ENCODE measurements at places on chromosomes 5 and 9. TPM values are rescaled to one million over a fixed set of nuclear protein-coding genes. Genes with fewer than 3 reads are reported as not detected.
A peak's percentile ranks its signal among the peaks of the same experiment; 100 is the strongest.

- DNase-seq: no peak
These were observed 13.5 kb upstream of the GRM6 start for GRCh38 chr5:179008667-179009066.

GRCh38 chr5:84091127-84091799 lies 293.4 kb downstream of the EDIL3 start:
- DNase-seq: no peak

GRCh38 chr5:131460133-131460532 lies 174.9 kb downstream of the RAPGEF6 start:
- no peak for DNase-seq

- DNase-seq: no peak
These were observed 69.6 kb downstream of the IL31RA start for GRCh38 chr5:55920784-55921183.

- no peak for DNase-seq
These were observed 22.8 kb downstream of the ITK start for GRCh38 chr5:157203417-157203816.

DNA sequence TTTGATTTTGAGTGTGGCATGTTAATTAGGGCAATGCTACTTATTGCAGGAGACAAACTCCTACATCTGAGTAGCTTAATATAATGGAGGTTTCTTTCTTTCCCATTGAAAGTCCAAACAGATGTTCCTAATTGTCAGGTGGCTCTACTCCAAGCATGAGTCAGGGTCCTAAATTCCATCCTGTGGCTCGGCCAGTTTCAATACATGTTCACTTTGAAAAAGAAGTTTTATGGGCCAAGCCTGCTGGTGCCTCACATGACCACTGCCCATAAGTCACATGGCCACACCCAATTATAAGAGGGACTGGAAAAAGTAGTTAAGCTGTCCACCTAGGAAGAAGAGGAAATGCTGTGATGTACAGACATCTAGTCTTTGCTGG lies 170.4 kb downstream of the ARRDC3 start:
- peak; percentile 30 for DNase-seq

DNA sequence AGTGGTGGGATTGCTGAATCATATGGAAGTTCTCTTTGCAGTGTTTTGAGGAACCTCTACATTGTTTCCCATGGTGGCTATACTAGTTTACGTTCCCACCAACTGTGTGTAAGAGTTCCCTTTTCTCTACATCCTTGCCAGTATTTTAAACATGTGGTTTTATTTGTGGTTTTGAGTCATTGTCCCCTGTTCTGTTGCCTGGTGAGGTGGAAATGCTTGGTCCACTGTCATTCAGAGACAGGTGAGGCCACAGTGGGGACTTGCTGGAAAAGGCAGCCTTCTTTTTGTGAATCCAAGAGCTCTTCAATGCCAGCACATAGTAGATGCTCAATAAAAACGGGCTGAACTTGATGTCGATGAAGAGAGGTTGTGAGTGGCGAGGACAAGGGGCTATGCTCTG lies 44.2 kb downstream of the SH3PXD2B start:
- peak; percentile 50 for DNase-seq

DNA sequence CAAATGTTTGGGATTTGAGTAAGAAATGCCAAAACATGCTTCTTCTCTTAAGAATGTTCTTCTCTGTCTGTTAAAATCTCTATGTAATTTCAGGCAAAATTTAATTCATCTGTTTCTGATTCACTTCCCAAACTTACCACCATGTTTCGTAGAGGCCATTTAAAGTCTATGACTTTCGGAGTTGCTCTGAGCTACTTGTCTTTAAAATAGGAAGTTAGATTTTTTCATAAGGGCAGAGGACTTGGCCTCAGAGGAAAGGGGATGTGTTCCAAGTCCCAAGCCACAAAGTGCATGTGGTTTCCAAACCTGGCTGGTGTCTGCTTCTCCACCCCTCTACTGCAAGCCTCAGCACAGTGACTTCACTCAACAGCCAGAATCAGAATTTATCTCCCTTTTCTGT lies 111.3 kb upstream of the ADRA1B start:
- DNase-seq: no peak

DNA sequence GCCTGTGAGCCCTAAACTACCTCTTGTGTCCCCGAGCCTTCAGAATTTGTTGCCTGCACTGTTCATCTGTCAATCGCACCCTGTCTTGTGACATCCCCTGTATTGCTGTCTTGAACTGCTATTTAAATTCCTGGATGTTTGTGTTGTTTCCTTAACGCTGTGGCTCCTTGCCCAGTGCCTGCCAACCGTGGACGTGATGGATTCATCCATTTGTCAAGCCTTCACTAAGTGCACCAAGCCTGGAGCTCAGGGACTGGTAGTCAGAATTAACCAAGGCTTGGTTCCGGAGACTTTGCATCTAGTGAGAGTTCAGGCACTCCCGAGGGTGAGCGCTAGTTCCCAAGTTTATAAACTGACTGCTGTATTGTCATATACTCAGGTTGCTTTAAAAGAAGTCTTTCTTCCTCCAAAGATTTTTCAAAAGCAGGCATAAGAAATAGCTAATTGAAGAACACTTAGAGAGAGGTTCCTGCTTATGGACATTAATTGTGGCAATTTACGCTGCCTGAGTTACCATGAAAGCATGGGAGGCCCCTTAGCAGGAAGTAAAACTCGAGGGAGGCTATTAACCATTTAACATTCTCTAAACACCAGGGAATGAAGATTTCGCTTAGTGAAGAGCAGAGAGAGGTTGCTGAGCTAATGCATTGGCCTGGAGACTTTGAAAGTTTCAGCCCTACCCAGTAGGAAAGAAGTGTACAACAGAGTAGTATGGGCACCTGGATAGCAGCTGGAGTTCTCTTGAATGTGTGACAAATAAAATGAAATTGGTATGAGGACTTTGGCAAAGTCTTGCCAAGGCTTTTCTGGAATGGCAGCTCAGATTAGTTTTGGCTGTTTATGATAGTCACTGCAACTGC lies 29.0 kb downstream of the RGS3 start:
- DNase-seq: peak; percentile 5

DNA sequence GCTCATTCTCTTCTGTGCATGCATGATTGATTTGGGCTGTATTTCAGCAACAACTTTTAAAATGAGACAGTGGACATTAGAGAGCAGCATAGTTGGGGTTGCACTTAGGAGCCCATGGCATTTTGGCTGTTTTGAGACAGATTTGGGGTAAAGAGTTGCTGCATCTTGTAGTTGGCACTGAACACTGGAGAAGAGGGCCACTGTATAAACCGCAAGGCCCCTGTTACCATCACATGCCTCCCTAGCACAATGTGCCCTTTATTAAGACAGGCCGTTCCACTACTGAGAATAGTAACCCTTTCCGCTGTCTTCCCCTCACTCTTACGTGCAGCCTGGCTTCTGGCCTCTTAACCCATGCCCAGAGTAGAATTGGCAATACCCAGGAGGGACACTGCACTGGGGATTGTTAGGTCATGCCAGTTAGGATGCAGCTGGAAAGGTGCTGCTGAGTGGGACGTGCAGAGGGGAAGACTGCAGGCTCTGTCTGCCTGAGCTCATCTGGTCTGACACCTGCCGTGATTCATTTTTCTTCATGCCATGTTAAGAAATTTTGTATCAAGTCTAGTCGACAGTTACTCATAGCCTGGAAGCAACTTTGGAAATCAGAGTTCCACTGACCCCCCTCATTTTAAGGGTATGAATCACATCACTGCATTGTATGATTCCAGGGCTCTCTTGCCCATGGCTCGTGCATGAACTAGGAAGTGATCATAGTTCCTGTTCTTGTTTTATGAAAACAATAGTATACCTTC lies 146.9 kb upstream of the DMRT1 start:
- DNase-seq: peak; percentile 96

GRCh38 chr9:13728131-13728530 lies 448.6 kb upstream of the MPDZ start:
- DNase-seq: no peak

DNA sequence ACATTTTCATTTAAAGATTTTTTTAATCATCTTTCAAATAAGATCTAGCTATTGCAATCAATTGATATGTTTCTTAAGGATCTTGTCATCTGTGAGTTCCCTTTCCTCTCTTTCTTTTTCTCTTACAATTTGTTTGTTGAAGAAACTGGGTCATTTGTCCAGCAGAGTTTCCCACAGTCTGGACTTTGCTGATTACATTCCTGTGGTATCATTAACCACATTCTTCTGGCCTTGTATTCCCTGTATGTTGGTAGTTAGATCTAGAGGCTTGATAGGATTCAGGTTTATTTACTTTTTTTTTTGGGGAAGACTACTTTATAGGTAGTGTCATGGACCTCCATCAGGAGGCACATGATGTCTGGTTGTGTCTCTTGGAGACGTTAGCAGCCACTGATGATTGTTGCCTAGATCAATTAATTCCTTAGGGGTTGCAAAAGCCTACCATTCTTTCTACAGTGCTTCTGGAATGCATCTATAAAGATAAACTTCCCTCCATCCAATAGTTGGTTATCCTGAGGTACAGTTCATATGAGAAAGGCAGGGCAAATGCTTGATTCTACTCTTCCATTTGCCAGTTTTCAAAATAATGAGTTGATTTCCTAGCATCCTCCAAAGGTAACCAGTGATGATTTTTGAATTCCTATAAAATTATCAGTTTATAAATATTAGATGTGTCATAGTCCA lies 14.3 kb downstream of the PDE8B start:
- peak; percentile 2 for DNase-seq

DNA sequence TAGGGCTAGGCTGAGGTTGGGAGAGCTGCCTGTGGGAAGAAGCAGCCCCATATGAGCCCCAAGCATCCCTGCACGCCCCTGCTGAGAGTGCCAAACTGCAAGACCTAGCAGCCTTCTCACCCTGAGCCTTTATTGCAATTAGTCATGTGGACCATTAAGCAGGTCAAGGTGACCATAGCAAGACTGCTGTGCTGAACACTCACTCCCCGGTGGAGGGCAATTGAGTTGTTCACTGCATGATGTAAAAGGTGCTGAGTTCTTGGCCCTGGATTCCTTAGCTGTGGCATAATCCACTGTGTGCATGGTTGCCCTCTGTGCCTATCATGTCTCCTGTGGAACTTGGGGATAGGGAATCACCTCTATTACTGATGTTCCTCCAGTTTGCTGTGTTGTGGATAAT lies 131.1 kb downstream of the FOXD1 start:
- DNase-seq: no peak

- no peak for DNase-seq
These were observed 50.0 kb upstream of the ORM1 start for GRCh38 chr9:114272739-114273431.

GRCh38 chr9:20580673-20581072 lies 41.6 kb downstream of the MLLT3 start:
- DNase-seq: no peak

DNA sequence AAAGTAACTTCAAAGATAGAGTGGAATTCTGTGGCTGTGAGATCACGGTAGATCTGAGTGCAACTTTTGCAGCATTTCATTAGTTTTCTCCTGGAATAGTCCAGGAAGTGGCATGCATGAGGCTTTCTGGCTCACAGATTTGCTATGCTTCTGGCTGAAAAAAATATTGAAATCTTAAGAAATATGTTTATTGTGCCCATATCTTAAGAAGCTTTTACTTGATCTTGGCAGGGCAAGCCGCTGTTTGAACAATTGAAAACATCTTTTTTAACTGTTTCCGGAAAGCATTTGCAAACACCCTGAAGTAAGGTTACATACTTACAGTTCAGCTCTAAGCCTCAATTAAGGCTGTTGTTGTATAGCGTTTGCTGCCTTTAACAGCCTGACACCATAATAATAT lies 135.7 kb upstream of the GDNF start:
- DNase-seq: no peak

- peak; percentile 60 for DNase-seq
These were observed 192.2 kb upstream of the C9orf72 start for GRCh38 chr9:27765266-27766072.

The MRNIP gene
- 11.6 TPM for polyA plus RNA-seq

The FST gene
- 324 TPM for polyA plus RNA-seq

The ARSI gene
- polyA plus RNA-seq: 20.3 TPM

The CACFD1 gene
- 2.3 TPM for polyA plus RNA-seq

The SHISAL2B gene
- polyA plus RNA-seq: not detected

The SURF6 gene
- polyA plus RNA-seq: 14.7 TPM

The CD180 gene
- polyA plus RNA-seq: 0.02 TPM

The PCDHB15 gene
- polyA plus RNA-seq: 0.28 TPM

The FBLL1 gene
- polyA plus RNA-seq: 0.05 TPM

The C1QTNF3 gene
- polyA plus RNA-seq: 0.29 TPM

The IFT74 gene
- 6.5 TPM for polyA plus RNA-seq
